ENCODE measurements at places on chromosomes 5 and 9.
A peak's percentile ranks its signal among the peaks of the same experiment; 100 is the strongest.

DNA sequence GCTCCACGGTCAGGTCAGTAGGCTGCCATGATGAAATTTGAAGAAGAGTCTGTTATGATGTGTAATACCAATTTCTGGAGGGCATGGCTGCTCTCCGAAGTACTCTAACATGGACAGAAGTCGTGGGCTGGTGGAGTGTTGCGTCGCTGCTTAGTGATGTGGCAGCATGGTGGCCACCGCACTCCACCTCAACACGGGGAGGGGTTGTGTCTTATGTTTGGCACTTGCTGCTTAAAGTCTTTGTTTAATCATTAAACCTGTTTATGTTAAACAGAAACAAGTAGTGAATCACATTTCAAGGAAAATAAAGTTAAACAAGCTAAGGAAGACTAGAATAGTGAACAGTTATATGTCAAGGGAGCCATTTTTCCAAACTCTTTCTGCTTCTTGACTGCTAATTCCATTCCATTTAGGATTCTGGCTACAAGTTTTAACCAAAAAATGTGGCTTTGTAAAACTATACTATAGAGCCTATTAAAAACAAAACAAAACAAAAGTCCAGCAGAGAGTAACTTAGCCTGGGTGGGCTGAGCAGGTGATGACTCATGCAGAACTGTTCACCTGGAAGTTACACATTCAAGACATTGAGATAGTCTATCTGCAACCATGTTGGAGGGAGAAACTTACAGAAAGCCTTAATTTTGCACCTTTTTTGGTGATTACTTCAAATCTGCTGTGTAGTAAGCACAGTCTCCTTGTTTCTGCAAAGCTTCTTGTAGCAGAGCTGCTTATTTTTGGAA is 9.5 kb downstream of the HABP4 start:
- no peak for DNase-seq

DNA sequence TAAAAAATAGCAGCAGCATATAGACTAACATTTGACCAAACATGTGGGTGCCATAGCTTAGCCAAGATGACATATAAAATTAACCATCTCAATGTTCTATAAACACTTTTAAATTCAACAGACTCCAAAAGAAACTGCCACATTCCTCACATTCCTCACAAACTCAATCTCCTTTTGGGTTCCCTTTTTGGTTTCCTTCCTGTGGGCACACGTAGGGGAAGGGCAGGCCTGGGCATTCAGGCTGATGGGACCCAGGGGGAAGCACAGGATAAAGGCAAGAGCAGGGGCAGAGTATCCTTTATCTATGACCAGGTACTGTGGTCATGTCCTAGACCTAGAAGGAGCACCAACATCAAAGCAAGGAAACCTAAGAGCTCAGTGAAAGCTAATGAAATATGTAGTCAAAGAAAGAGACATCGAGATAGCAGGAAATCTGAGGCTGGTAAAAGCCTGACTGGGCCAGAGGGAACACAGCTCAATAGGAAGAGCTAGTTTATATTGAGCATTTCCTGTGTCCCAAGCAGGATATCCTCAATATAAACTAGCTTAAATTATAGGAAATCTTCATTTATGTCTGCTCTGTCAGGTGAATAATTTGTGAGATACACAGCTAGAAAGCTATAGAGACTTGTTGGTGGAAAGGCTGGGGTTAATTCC is 13.6 kb upstream of the ERAP1 start:
- no peak for DNase-seq

DNA sequence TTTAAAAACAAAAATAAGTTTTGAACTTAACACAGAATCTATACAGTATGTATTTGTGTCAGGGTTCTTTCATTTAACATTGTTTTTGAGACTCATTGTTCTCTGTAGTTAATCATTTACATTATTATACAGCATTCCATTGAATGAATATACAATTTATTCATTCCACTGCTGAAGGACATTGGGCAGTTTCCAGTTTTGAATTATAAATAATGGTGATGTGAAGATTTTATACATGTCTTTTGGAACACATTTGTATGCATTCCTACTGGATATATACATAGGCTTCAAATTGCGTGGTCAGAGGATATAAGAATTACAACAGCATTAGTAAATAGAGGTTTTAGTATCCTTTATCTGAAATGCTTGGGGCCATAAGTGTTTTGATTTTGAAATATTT is 72.0 kb downstream of the CEP120 start:
- DNase-seq, result no peak

GRCh38 chr5:88675708-88676636 is 207.0 kb downstream of the MEF2C start:
- DNase-seq, result peak; percentile 36

DNA sequence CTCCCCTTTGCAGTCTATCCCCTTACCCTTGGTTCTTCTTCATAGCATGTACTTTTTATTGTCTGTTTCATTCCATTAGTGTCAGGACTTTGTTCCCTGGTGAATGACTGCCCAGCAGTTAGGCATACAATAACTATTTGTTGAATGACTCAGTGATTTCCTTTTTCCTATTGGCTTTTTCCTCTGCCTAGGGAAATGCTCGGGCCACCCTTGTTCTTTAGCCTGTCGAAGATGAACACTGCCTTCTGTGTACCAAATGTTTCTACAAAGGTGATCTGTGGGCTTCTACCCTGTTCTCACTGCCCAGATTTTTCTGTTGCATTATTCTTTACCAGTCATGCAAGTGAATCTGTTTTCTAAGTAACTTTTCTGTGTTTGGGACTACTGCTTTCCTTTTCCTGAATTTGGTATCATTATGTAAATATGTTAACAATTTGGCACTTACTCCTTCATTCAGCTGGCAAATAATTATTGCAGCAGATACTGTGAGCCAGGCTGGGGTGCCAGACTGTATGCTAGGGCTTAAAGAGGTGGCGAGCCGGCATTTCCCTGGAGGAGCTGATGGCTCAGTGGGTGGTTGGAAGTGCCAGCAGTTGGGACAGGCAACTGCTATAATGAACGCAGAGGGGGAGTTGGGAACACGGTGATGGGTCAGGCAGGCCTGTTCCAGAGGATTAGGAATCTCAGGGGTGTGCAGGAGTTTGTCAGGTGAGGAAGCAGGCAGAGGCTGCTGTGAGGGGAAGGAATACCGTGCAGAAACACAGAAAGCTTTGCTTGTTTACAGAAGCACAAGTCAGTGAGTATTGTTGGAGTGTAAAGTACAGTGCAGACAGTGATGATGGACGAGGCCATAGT is 30.6 kb downstream of the KDM4C start:
- no peak for DNase-seq

DNA sequence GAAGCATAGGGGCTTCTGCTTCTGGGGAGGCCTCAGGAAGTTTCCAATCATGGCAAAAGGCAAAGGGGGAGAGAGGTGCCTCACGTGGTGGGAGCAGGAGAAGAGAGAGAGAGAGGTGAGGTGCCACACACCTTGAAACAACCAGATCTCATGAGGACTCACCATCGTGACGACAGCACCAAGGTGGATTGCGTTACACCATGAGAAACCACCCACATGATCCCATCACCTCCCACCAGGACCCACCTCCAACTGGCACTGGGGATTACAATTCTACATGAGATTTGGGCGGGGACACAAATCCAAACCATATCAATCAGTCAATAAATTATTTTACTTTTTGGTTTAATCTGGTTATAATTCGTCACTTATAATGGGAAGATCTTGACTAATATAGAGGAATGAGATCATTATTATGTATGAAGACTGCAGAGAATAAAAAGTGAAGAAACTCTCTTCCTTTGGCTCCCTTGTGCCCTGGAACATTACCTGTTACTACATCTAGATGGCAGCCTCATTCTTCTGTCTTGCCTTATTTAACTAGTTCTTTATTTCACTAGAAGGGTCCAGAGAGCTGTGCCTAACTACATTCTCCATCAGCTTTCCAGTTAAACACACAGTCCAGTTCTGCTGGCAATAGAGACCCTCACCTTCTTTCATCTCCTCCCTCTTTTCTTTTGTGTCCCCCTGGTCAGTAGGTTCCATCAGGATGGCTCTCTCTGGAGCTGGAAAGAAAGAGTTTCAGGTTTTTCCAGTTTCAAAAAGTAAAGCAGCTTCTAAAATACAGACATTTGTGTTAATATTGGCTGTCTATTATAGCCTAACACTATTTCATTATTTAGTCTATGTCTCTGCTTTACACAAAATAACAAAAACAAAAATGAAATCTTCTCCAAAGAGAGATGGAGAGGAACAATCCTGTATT is 21.7 kb upstream of the SPINK7 start:
- peak; percentile 70 for DNase-seq

DNA sequence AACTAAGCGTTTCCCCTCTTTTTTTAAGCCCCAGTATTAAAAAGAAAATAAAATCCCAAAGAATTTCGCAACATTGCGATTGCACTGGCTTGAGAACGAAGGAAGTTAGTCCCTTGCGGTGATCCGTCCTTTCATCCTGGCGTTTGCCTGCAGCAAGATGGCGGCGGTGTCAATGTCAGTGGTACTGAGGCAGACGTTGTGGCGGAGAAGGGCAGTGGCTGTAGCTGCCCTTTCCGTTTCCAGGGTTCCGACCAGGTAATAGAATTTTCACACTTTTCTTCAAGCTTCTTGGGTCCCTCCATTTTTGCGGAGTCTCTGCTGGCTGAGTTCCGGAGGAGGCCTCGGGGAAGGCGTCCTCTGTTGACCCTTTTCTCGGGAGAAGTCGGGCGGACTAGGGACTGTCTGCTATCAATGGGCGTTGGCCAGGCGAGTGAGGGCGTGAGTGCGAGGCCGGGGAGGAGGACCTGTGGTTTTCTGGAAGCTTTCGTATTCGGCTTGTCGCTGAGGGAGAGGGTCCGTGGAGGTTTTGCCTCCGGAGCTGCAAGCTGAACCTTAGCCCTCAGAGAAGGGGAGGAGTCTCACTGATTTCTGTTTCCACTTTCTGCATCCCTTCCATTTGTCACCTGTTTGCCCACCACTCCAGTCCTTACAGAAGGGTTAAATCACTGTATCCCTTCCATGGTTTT is at the start of gene NDUFS4:
Gene NDUFS4 (plus strand): TSS at position 134 of the 686 bp plus-strand sequence. CDS start 24 bp downstream, at position 158.
- peak; percentile 95 for DNase-seq

- DNase-seq, result no peak
Measured at GRCh38 chr5:66644111-66644510, 47.9 kb downstream of the MAST4 start.

DNA sequence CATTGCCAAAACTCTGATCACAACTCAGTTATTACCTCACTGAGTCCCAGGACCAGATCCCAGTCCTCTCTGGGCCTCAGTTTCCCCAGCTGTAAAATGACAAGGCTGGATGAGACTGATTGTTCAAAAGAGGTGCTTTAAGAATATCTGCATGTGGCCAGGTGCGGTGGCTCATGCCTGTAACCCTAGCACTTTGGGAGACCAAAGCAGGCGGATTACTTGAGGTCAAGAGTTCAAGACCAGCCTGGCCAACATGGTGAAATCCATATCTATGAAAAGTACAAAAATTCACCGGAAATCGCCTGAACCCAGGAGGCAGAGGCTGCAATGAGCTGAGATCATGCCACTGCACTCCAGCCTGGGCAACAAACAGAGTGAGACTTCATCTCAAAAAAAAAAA is 8.3 kb downstream of the ATOX1 start:
- DNase-seq, result no peak

DNA sequence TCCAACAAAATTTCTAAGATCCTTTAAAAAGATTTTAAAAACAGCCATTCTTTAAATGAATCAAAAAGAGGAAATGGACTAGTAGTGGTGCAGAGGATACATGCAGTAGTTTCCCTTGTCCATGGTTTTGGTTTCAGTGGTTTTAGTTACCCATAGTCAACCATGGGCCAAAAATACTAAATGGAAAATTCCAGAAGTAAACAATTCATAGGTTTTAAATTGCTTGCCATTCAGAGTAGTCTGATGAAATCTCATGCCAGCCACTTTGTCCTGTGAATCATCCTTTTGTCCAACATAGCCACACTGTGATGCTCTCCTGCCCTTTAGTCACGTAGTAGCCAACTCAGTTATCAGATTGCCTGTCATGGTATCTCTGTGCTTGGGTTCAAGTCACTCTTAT is 286.1 kb downstream of the ANXA1 start:
- no peak for DNase-seq

- peak; percentile 55 for DNase-seq
Measured at GRCh38 chr9:38371495-38371894, 21.0 kb upstream of the ALDH1B1 start.
